ENCODE measurements at places on chromosomes 3 and 15.

GRCh38 chr3:197368330-197368729, 69.9 kb upstream of the DLG1 start:
- no peak for DNase-seq

GRCh38 chr3:18344306-18345014, 80.7 kb downstream of the SATB1 start:
- DNase-seq, result no peak

GRCh38 chr3:160755776-160756304, at the start of gene PPM1L:
Gene PPM1L, plus strand, starts transcription at chr3:160756231.
- peak; percentile 50 for DNase-seq

- no peak for DNase-seq
Observed at GRCh38 chr15:70113304-70113700, 15.6 kb upstream of the TLE3 start.

GRCh38 chr15:92014281-92015030, 160.9 kb downstream of the SLCO3A1 start:
- DNase-seq, result no peak

GRCh38 chr3:10457560-10457959, 47.8 kb downstream of the ATP2B2 start:
- no peak for DNase-seq

DNA sequence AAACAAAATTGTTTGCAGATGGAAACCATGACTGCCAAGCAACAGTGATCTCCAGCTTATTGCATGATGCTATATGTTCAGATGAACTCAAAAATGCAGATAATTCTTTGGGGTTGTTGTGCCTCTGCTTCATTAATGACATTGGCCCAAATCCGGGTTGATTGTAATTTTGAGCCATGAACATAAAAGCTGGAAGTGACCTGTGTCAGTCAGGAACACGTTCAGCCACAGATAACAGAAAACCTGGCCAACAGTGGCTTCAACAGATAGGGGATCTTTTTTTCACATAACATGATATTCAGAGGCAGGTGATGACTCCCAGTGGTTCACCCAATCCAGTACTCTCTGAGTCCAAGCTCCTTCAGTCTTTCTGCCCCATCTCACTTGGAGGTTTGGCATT, 76.9 kb upstream of the EIF1B start:
- no peak for DNase-seq
